ENCODE measurements at places on chromosomes 5 and 9.
A peak's percentile ranks its signal among the peaks of the same experiment; 100 is the strongest.

GRCh38 chr9:107755246-107755645 lies 265.7 kb upstream of the KLF4 start:
- no peak for DNase-seq

- no peak for DNase-seq
These were observed 39.4 kb downstream of the KDM3B start for GRCh38 chr5:138391859-138392386.

DNA sequence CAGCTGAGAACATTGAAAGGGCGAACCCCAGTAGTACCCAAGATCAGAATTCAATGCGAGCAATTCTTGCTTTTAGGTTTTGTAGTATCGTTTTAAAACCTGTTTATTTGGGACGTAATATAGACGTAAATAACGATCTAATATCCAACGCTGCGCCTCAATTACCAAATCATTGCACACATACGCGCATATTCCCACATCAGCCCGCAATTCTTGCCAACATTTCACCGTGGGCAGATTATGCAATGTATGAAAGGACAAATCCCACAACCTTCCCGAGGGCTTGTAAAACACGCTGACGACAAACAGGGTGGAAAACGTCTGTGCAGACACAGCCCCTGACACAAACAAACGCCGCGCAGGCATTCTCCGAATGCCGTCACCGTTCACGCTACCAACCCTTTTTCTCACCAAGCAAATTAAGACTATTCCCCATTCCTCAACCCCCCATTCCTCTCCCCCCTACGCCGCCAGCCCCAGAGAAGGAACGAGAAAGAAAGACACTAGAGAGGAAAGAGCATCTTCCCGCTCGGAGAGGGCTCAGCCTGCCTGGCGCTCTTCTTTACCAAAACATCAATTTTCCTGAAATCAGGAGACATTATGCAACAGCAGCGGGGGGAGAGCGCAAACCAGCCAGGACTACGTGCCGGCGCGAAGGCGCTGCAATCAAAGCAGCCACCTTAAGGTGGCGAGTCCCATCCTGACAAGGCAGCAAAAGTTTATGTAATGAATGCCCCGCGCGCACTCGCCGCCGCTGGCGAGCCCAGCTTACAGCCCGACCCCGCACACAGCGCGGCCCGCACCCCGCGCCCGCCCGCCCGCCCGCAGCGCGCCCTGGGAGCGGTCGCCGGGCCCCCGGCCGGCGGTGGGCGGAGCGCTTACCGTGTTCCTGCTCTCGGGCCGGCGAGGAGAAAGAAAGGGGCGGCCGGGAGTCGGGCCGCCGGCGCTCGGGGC lies 597 bp downstream of the NFIL3 start:
- DNase-seq, result peak; percentile 78

GRCh38 chr5:18802336-18802735 lies 1168.1 kb downstream of the TAF11L14 start:
- no peak for DNase-seq

DNA sequence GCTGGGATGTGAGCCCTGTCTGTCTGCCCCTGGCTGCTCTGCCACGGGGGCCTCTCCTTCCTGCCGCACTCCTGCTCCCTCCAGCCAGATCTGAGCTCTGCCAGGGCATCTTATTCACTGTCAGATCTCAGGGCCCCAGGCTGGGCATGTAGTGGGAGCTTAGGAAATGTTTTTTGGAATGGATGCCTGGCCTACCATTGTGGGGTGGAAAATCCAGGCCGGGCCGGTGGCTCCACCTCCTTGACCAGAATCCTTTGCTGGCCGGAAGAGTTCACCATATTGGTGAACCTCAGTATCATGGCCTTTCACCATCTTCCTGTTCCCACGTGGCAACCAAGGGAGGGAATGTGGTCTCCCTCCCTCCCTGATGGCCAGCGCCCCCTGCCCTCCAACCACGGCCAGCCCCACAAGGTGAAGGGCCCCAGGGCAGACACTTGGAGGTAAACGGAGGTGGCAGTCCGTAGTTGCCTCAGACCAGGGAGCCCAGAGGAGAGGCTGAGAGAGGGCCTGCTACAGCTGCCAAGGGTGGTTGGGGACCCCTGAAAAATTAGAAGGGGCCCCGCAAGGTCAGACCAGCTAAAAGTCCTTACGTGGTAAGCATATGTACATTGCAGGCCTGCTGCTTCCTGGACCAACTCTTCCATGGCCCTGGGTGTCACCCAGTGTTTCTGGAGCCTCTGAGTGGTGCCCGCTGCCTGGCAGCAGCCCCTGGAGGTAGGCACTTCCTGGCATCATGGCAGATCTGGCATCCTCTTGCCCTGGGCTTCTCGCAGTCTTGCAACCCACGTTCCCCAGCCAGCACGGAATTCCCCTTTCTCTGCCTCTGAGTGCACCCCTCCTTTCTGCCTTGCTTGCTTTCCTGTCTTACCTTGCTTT lies 153.3 kb downstream of the RGS3 start:
- no peak for DNase-seq

GRCh38 chr5:171795381-171795780 lies 9.8 kb downstream of the SMIM23 start:
- DNase-seq, result no peak

GRCh38 chr5:105740242-105740641 lies 1930.5 kb downstream of the EFNA5 start:
- no peak for DNase-seq

DNA sequence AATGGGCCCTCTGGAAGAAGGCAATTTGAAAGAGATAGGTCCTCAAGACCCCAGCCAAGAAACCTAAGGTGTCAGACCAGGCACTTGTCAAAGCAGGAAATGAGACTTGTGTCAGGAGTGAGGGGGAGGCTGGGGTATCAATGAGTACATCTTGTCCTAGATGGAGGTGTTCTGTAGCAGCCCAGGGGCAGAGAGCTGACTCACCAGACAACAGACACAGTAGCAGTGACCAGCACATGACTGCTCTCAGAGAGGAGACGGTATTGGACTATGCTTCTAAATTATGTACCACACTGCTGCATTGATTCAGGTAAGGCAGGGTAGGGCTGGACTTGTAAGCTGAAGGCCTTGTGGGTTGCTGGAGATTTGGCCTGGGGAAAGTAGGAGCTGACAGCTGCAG lies 551.2 kb upstream of the KLF4 start:
- DNase-seq, result no peak

GRCh38 chr9:20621471-20622329 lies 599 bp downstream of the MLLT3 start:
- peak; percentile 79 for DNase-seq

- no peak for DNase-seq
These were observed 99.0 kb downstream of the MEGF10 start for GRCh38 chr5:127389601-127390000.

- no peak for DNase-seq
These were observed 60.3 kb downstream of the GCNT1 start for GRCh38 chr9:76519075-76519835.

GRCh38 chr5:36882250-36882649 lies 5.7 kb downstream of the NIPBL start:
- no peak for DNase-seq

GRCh38 chr5:33513462-33514185 lies 72.9 kb downstream of the TARS1 start:
- no peak for DNase-seq

DNA sequence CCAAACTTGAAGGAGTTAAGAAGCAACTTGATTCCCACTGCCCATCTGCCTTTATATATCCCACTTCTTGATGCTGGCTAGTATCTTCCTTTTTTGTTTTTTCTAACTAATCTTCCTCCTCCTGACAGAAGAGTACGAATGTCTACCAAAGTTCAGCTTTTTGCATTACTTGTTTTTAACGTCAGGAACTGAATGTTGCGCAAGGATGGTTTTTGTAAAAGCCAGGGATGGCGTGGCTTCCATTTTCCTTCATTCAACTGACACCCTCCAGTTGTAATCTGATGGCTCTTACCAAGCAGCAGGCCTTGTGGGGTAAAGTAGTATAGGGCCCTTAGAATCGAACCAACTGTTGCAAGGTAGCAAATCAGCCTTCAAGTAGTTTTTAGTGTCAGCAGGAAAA lies 70.8 kb upstream of the GPR151 start:
- no peak for DNase-seq

- DNase-seq, result no peak
These were observed 13.6 kb downstream of the OTULINL start for GRCh38 chr5:14595189-14595588.

DNA sequence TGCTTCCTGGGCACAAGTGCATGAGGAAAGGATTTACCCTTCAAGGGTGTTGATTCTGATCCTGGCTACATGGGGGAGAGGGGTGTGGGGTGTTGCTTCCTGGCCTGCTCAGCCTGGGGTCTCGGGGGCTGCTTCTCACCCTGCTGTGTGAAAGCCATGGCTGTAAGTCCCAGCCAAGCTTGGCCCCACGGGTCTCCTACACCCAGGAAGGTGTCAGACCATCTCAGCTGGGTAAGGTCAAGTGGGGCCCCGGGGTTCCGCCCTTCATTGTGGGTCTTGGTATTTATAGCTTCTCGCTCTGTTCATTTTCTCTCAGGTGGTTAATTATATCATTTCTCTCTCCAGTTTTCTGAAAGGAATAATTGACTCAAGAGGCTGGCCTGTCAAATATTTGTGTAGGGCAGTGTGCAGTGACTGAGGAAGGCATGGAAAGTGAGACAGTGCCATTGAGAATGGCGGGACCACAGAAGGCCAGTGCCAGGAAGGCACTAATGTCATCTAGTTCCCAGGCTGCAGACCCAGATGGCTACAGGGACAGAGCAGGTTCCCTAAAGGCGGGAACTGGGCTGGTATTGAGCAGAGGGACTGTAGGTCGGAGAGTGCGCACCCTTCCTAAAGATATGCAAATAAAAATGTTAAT lies 126.0 kb downstream of the FOXD1 start:
- DNase-seq, result no peak

DNA sequence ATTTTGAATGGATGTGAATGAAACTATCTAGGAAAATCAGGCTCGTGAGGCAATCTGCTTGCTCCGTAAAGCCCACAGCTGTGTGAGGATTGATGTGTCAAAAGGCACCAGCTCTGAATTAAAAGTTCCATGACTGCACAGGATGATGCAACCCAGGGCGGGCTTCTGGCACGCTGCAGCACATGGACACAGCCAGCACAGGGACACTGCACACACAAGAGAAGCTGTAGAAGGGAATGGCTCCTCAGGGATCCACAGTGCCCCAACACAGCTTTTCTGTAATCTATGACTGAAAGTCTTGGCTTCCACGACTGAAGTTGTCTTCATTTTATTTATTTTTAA lies 151.0 kb downstream of the GCNT1 start:
- DNase-seq, result no peak

GRCh38 chr5:122291000-122291901 lies 20.8 kb upstream of the SNCAIP start:
- no peak for DNase-seq

GRCh38 chr9:132182314-132183091 lies 20.6 kb downstream of the NTNG2 start:
- DNase-seq, result peak; percentile 65

GRCh38 chr5:102218159-102218558 lies 77.9 kb downstream of the SLCO4C1 start:
- DNase-seq, result no peak

DNA sequence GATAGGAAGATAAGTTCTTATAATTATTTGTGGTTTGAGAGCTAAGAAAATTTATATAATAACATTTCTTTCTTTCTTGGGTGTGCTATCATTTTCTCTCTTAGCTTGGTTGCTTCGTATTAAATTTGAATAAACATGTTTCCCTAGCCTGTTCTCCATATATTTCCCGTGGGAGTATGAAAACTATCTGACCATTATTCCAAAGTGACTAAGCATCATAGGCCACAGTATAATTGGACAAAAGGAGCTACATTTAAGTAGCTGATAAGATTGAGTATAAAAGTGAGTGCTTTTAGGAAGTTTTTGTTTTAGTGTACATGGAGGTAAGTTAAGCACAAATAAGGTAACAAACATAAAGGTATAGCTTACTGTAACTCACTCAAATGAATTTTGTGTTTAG lies 8.4 kb upstream of the OSMR start:
- DNase-seq, result no peak

- DNase-seq, result no peak
These were observed 33.4 kb downstream of the TEK start for GRCh38 chr9:27142299-27142930.

- no peak for DNase-seq
These were observed 12.4 kb downstream of the LARP1 start for GRCh38 chr5:154767576-154767975.

DNA sequence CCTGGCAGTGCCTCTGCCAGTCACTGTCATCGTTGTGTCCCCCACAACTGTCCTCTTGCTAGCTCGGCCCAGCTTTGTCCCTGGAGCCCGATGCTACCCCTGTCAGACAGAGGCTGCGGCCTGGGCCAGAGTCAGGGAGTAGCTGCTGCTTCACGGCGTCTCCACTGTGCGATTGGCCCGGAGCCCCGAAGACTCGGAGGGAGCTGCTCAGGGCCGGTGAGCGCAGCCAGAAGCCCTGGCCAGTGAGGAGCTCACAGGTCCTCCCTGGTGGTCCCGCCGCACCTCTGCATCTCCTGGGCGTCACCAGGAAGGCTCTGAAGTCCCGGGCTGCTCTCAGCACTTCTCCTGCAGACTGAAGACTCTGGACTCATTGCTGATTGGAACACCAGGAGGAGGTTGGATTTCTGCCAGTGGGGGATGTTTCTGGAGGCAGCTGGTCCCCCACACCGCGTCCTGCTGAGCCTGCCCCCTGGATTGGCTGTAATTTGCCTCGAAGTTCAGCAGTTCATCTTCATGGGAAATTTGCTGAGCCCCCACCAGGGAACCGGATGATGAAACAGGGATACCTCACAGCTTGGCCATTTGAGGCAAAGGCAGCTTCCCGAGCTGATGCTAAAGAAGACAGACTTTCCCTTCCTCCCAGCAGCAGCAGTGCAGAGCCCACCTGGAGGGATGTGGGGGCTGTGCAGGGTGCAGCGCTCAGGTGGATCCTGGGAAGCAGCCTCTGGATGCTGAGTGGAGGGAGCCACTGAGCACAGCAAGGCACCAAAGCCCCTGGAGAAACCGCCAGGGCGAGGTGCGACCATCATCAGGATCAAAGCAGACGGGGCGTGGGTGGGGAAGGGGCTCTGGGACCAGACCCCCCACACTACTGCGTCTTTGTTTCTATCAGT lies 45.6 kb downstream of the USP20 start:
- DNase-seq, result no peak

DNA sequence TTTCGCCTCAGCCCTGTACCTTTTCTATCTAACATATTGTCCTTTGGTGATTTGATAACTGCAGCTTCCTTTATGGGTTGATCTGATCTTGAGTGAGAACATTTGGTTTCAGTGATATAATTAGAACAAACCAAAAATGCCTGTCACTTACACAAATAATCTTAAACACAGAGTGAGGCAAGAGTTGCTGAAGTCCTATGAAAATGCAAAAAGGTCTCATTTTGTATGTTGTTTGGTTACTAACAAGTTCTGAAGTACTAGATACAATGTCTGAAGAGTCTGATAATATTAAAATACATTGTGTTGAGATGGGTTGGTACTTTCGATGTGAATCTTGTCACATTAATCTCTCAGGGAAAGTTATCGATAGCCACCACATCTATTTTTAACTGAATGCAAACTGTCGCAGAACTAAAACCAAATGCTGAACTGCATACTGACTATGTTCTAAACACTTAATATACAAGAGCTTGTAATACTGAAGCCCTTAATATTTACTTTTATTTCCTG lies 70.4 kb upstream of the TMED7 start:
- DNase-seq, result no peak

All from ecto neural progenitor cell (in vitro differentiated cells).